Substantia nigra (tissue), 51 donors: ENCODE measurements at places on chromosomes 16 and 17.

GRCh38 chr16:50505115-50505514 is 43.1 kb upstream of the NKD1 start:
- no peak for DNase-seq

DNA sequence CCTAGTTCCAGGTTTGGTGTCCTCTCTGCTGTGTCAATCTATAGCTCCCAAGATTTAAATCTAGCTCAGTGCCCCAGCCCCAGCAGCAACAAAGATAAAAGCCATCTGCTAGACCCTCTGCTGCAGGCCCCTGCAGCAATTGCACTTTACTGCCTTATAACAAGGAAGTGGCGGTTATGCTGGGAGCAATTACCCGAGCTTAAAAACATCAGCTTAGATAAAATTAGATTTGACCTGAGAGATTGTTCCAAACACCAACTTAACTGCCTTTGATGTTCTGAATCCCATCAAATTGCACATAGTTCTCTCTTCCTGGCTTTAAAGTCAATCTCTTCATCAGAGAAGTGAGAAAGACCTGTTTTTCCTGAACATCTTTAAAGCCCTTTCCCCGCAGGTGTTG is 62.4 kb upstream of the SHISA6 start:
- no peak for DNase-seq

DNA sequence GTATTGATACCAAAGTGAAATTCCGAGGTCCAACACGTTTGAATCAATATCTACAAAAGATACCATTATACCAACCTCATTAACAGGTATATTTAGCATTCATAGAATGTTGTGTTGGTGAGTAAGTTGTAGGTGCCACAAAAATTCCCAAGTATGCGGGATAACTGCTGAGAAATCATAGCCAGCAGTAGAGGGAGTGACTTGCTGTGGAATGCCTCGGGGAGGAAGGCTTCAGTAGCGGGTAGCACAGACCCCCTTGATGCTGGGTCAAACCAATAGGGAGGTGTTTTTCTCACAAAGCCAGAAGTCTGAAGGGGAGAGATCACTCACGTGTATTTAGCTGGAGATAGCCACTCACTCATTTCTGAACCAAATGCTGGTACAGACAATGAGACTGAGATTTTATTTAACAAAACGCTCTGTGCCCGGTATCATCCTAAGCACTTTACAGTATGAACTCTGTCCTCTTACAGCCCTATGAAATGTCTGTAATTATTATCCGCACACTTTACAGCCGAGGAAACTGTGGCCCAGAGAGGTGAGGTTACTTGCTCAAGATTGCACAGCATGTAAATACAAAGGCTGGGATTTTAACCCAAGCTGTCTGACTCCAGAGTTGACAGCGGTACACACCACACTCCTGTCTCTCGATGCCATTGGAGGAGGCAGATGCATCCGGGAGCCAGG is 23.1 kb downstream of the HSBP1 start:
- no peak for DNase-seq

- no peak for DNase-seq
Measured at GRCh38 chr16:11674001-11674817, 6.0 kb downstream of the SNN start.

- no peak for DNase-seq
Measured at GRCh38 chr16:87146676-87147075, 170.5 kb downstream of the C16orf95 start.

GRCh38 chr17:19507775-19508576 is 25.7 kb upstream of the SLC47A1 start:
- DNase-seq: peak; percentile 84

- DNase-seq: no peak
Measured at GRCh38 chr16:68200088-68200783, 35.7 kb downstream of the ESRP2 start.

DNA sequence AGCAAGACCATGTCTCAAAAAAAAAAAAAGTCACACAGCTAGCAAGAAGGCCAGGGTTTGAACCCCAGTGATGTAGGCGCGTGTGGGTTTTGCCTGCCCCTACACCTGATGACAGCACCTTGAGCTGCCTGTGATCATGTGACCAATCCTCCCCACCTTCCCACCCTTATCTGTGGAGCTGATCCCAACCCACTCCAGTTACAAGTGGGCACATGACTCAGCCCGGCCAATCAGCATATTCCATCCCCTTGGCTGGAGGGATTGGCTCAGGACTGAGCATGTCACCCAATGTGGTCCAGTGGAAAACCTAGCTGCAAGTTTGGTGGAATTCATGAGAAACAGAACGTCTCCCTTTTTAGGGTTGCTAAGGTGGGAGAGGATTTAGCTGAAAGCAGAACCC is 6.6 kb downstream of the TMEM114 start:
- no peak for DNase-seq

- no peak for DNase-seq
Measured at GRCh38 chr17:3549610-3550162, 7.9 kb downstream of the TRPV3 start.

DNA sequence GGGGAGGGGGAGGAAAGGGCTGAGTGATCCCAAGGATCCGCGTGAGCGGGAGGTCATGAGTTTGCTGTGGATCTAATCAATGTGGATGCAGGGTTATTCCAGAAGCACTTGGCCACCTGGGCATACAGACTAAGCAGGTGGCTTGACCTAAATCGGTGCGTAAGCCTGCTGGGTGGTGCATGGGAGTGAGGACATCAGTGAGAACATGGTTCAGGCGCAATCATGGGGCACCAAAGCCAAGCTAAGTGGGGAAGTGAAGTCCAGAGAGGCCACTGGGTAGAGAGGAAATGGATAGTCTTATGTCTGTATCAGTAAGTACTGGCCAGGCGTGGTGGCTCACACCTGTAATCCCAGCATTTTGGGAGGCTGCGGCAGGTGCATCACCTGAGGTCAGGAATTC is 18.9 kb upstream of the MFSD6L start:
- no peak for DNase-seq

DNA sequence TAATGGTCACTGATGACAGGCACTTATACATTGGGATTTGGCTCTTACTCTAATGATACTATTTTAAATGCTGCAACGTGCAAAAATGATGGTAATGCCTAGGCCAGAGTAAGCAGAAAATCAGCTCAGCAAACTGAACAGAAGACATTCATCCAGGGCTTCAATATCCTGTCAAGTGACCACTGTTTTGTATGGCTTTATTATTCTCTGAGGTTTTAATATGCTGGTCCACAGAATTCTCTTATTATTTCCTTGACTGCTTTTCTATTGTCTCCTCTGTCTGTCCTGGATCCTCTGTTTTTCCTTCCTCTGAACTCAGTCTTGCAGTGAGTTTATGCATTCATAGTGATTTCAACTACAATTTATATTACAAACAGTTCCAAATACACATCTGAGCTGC is 90.8 kb upstream of the PMFBP1 start:
- no peak for DNase-seq

DNA sequence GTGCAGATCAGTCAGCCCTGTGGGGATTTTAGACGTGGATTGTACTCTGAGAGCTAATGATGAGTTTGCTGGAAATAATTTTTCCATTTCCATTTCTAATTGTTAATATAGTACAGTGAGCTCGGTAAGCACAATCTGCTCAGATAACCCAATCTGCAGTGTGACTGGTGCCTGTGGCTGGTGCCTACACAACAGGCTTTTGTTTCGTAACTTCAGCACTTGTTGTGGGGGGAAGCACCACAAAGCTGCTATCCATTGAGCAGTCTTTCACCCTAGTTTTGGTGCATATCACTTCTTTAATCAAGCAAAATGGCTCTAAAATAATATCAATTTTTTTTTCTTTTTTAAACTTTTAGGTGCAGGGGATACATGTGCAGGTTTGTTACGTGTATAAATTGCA is 534.9 kb upstream of the HSBP1 start:
- no peak for DNase-seq

- DNase-seq: no peak
Measured at GRCh38 chr17:59367657-59368045, 36.2 kb downstream of the YPEL2 start.

DNA sequence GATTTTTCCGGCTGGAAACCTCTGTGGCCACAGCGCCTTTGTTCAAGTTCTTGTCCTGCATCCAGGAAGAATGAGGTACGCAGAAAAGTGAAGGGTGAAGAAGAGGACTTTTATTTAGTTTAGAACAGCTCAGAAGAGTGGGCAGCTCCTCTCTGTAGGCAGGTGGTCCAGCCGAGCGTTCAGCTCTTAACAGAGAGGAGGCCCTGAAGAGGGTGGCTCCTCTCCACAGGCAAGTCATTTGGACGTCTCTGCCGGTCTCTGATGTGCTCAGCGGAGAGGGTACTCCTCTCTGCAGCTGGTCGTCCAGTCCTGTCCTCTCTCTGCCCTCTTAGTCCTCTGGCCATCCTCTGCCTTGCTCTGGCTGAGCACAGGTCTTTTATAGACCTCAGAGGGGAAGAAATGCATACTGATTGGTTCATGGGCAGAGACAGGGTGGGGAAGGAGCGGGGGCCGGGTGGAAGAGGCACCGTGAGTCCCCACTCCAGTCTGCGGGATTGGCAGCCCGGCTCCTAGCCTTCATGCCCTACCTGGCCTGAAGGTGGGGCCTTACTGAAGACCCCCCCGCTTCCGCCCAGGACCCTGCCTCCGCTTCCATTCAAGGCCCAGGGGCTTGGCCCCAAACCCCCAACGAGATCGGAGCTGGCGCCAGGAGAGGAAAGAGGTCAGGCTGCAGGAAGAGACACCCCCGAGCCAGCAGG is 70.0 kb upstream of the NKD1 start:
- no peak for DNase-seq

- DNase-seq: no peak
Measured at GRCh38 chr17:58686980-58687379, 4.9 kb downstream of the TEX14 start.

GRCh38 chr17:29584452-29585079 is 4.9 kb downstream of the GIT1 start:
- peak; percentile 77 for DNase-seq

DNA sequence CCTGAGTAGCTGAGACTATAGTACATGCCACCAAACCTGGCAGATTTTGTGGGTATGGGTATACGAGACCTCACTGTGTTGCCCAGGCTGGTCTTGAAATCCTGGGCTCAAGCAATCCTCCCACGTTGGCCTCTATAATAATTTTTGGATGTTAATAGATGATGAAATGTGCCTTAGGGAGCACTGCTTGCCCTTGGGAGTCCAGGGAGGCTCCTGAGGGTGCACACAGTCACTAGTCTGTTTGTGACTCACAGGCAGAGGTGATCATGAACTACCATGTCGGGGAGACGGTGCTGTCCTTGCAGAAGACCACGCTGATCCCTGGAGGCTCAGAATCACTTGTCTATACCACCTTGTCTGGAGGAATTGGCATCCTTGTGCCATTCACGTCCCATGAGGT is 46.1 kb downstream of the SF3B3 start:
- DNase-seq: no peak

- no peak for DNase-seq
Measured at GRCh38 chr17:4512156-4513112, 13.8 kb downstream of the SPNS2 start.

DNA sequence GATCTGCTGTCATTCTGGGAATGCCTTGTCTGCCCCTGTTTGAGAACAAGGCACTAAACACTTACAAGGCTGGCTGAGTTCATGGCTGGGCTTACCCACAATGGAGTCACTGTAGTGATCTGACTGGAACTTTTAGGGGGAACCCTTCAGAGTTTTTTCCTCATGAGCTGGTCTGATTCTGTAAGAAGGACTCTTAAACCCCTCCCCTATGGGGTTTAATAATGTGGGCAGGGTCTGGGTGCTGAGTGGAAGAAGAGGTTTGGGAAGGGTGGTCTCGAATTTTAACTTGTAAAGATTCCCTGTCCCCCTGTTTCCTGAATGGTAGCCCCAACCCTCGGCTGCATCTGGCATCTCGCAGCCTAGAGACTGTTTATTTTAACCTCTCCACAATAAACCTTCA is 30.6 kb downstream of the OSBPL7 start:
- no peak for DNase-seq

GRCh38 chr17:57341611-57342540 is 85.6 kb downstream of the MSI2 start:
- DNase-seq: no peak

DNA sequence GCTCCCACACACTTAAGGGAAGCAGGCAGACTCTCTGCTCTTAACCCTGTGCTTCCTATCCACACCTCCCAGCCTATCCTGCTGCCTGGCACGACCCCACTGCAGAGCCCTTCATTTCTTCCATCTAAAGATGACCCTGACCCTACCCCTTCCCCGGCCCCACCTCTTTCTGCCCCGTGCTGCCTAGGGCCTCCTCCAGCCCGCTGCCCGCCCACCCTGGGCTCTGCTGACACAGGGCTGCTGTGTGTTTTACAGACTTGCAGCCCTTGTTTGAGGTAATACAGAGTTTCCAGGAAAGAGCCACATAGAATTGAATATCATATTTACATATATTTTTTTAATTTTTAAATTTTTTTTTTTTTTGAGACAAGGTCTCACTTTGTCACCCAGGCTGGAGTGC is 42.0 kb downstream of the MEOX1 start:
- no peak for DNase-seq

DNA sequence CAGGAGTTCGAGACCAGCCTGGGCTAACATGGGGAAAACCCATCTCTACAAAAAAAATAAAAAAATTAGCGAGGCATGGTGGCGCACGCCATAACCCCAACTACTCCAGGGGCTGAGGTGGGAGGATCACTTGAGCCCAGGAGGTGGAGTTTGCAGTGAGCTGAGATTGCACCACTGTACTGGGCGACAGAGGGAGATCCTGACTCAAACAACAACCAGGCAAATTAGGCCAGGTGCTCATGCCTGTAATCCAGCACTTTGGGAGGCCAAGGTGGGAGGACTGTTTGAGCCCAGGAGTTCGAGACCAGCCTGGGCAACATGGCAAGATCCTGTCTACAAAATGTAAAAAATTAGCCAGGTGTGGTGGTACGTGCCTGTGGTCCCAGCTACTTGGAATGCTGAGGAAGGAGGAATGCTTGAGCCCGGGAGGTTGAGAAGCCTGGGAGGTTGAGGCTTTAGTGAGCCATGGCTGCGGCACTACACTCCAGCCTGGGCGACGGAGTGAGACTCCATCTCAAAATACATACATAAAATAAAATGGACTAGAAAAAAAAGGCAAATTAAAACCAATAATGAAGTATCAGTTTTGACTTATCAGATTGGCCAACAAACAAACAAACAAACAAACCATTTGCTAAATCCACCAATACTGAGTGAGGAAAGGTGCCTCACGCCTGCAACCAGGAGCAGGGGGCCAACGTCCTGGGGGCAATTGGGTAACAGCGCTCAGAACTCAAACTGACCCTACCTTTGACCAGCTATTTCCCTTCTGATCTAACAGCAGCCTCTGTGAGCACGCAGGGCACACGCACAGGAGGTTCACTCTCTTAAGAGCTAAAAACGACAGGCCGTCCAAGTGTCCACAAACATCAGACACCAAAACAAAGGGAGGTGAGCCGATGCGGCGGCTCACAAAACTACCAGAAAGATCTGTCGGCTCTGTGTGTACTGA is 19.4 kb upstream of the FASN start:
- DNase-seq: no peak

GRCh38 chr17:38579934-38580333 is 25.8 kb downstream of the SRCIN1 start:
- DNase-seq: peak; percentile 50

GRCh38 chr17:48179071-48179945 is 71.7 kb downstream of the SNX11 start:
- DNase-seq: no peak

GRCh38 chr16:70709942-70710341 is 24.1 kb upstream of the MTSS2 start:
- DNase-seq: no peak
